SW480 (cell line): ENCODE measurements at places on chromosomes 3 and 15.

DNA sequence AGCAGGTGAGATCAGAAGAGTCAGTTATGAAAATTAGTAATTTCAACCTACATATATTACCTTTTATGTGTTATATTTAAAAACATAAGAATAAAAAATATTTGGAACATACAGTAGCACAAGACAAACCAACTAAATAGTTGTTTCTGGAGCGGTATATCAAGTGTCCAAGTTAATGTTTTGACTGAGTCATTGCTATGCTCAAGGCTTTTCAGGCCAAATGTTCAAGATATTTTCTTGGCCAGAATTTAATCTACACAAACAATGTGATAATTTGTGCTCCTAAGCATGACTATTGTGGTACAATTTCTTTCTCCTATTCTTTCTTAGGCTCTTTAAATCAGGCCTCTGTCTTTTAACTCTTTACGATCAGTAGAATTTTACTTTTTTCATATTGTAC lies 412.4 kb downstream of the RAP2B start:
- DNase-seq = no peak

GRCh38 chr3:17431004-17431403 lies 311.4 kb downstream of the TBC1D5 start:
- peak; percentile 56 for DNase-seq

- DNase-seq = no peak
Measured at GRCh38 chr3:46666453-46666845, 27.0 kb downstream of the ALS2CL start.

DNA sequence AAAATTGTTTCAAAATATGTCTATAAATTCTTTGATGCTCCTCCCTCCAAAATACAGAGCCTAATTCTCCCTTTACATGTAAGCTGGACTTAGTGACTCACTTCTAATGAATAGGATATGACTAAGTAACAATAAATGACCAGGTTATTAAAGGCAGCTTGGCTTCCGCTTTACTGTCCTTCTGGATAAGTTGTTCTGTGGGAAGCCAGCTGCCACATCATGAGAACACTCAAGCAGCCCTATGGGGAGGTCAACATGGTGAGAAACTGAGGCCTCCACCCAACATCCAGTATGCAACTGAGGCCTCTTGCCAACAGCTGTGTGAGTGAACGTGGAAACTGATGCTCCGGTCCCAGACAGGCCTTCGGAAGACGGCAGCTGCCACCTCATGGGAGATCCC lies 247.3 kb upstream of the CHRM5 start:
- peak; percentile 2 for DNase-seq

GRCh38 chr3:181860235-181860634 lies 148.5 kb downstream of the SOX2 start:
- no peak for DNase-seq

GRCh38 chr3:10594915-10595314 lies 89.5 kb upstream of the ATP2B2 start:
- DNase-seq = peak; percentile 64

DNA sequence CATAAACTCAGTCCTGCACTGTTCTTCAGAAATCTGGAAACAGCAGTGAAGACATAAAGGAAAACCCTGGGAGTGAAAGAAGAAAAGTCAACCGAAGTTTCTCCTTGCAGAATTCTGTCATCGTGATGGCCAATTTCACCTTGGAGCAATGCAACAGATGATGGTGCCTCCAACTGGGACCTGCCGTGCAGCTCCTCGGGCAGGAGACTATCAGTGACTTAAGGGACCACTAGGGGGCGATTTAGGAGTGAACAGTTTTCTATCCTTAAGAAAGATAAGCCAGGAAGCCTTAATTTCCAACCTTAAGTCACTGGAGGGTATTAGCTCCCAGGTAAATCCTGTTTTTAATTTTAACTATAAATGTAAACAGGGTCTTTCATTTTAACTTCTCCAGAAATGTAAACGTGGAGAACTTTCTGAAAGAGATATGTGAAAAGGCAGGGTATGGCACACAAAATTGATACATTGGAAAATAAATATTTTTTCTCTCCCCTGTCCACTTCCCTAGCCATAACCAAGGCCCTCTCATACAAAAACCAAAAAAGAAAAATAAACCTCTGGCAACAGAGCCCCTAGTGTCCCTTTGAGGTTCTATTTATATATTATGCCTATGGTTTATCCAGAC lies 116.3 kb downstream of the PDZRN3 start:
- peak; percentile 57 for DNase-seq

GRCh38 chr3:108569336-108569735 lies 19.9 kb downstream of the CIP2A start:
- DNase-seq = no peak

- no peak for DNase-seq
Measured at GRCh38 chr3:51830836-51831385, 30.5 kb upstream of the IQCF2 start.

- no peak for DNase-seq
Measured at GRCh38 chr3:7421065-7421464, 560.1 kb downstream of the GRM7 start.

DNA sequence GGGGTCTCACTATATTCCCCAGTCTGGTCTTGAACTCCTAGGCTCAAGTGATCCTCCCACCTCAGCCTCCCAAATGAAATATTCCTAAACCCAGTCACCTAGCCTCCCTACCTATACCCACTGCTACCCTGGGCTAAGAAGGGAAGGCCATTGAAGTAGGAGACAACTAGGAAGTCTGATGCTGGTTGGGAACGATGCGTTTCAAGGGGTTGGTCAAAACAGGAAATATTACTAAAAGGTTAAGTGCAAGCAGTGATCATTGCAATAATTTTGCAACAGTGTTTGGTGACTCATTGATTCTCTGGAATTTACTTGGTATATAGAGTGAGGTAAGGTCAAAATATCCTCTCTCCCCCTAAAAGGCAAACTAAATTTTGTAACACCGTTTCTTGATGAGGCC lies 4.6 kb upstream of the UQCRC1 start:
- peak; percentile 18 for DNase-seq

GRCh38 chr15:22958487-22959280 lies 21.5 kb downstream of the CYFIP1 start:
- no peak for DNase-seq

DNA sequence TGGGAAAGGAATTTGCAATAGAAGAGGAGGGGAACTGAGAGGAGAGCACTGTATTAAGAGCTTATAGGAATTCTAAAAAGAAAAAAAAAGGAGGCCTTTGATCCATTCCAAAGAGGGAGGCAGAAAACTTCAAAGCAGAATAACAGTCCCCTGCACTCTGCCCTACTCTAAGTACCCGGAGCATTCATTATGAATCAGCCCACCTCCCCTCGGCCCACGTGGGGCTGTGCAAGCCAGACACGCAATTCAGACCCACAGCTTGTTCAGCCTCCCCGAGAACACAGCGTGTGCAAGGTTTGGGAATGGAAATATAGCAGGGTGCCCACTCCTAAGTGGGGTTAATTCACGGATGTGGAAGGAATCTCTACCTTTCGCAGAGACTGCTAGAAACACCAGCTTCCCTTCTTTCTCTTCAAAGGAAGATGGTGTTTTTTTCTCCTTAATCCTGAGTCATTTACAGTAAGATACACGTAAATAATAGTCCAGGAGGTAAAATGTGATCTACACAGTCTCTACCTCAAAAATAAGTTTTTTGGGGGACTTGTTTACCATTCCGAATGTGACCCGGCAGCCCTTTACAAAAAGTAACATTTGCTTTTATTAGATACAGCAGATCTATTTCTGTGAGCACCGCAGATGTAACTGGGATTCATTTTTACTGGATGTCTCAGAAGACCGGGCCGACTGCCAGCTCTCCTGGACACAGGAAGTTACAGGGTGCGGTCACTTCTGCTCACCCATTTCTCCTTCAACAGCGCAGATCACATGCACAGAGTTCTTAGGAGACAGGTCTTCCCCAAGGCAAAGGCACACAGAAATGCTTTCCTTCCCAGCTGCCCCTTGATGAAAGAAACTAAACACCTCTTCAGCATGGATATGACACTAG lies 768.5 kb upstream of the CFAP20DC start:
- DNase-seq = peak; percentile 93

- DNase-seq = no peak
Measured at GRCh38 chr3:125200731-125201139, 11.8 kb downstream of the SLC12A8 start.

DNA sequence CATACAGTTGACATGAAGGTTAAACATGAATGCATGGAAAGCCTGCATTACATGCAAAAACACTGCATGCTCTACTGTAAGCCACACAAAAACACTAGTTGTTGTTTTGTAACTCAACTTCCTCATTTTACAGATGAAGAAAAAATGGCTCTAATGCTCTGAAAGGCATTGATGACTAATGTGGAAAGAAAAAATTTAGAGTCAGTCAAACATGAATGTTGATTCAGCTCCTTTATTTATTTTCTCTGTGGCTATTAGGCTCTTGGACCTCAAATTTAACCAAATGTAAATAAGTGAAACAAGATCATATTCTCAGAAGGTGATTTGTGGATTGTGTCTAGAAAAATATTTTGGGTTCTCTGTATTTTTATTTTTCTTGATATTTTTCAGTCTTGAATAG lies 336.7 kb upstream of the ZNF717 start:
- DNase-seq = no peak

GRCh38 chr3:42205800-42206514 lies 60.0 kb downstream of the CCK start:
- DNase-seq = no peak

DNA sequence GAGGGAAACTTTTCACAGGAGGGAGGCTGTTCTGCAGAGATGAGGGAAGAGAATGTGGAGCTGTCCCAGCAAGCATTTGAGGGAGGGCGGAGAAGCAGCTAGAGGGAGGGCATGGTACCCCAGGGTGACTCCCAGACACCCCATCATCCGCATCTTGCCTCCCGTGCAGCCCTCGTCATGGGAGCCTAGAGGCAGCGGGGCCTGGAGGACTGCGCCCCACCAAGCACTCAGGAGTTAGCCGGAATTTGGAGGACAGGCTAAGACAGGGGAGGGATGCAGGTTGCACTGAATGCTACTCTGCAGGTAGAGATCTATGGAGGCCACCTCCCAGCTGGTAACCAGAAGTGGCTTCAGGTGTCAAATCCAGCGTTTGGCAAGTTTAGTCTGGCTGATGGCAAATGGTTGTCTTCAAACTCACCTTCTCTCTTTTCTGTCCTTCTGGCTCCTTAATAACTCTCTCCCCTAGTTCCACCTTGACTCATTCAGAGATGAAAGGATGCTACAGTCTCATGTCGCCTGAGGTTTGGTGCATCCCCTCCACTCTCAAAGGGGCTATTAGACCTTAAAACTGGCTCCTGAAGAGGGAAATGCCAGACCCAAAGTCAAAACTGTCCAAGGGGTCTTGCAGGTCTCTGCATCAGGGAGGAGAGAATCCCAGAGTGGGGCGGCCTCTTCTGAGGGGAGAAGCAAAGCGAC lies 155.9 kb upstream of the TLE3 start:
- DNase-seq = no peak
